ENCODE measurements at places on chromosomes 11 and 22.

DNA sequence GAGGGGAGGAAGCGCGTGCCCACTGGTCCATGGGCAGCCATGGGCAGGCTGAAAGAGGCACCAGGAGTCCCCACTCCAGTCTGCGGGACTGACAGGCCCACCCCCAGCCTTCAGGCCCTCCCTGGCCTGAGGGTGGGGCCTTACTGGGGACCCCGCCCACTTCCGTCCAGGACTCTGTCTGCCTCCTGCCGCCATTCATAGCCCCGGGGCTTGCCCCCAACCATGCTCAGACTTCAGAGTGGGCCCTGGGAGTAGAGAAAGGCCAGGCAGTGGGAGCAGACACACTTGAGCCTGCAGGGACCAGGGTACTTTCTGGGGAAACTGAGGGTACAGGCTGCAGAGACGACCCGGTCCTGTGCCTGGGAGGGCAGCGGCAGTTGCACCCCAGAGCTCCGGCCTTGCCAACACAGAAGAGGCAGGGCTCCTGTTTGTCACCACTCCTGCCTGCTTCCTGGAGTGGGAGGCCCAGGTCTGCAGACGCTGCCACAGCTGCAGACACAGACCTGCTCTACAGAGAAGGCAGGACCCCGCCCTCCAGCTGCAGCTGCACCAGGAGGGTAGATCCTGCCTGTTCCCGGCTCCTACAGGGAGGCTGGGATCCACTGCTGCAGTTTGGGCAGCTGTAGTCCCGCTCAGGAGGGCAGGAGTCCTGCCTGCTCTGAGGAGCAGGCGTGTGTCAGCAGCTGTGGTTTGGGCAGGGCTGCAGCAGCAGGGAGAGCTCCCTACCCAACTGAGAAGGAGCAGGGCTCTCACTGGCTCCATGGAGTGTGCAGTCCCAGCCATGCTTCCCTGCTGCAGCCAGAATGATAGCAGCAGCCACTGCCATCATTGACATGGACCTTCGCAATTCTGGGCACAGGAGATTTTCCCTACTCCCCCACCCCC, 387.9 kb upstream of the ANO3 start:
- DNase-seq: no peak

DNA sequence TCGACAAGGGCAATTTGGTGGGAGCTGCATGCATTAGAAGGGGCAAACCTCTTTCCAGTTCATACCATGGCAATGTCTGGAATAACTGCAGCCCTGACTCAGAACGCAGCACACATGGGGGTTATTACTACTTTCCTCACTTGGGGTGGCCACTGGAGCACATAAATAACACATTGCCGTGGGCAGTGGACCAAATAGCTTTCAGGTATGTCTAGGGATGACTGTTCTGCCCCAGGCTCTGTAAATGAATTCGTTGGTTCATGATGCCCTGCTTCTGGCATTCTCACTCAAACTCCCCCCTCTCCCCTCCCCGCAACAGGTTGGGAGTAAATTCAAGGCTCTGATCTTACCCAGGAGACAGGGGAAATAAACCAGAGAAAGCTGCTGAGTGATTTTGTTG, 238.0 kb upstream of the PLET1 start:
- DNase-seq: peak; percentile 34

DNA sequence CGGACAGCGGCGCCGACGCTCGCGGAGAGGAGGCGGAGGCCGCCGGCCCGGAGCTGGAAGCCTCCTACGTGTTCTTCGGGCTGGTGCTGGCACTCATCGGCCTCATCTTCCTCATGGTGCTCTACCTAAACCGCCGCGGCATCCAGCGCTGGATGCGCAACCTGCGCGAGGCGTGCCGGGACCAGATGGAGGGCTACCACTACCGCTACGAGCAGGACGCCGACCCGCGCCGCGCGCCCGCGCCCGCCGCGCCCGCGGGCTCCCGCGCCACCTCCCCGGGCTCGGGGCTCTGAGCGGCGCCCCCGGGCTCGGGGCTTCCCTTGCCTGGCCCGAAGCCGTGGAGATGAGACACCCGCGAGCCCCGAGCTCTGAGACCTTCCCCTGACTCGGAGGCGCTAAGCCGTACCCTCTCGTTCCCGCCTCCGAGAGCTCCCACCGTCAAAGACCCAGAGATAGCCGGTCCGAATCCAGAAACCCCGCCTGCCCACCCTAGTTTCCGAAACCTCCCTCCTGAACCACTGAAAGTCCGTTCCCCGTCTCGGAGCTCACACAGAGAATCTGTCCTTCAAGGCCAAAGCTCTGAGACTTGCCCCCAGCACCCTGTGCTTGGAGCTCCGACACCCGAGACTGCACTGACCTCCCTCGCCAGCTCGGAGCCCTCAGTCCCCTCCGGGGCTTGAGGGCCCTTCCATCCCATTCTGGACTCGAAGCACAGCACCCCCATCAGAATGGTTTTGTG, 1.5 kb downstream of the TPBGL start:
- no peak for DNase-seq

DNA sequence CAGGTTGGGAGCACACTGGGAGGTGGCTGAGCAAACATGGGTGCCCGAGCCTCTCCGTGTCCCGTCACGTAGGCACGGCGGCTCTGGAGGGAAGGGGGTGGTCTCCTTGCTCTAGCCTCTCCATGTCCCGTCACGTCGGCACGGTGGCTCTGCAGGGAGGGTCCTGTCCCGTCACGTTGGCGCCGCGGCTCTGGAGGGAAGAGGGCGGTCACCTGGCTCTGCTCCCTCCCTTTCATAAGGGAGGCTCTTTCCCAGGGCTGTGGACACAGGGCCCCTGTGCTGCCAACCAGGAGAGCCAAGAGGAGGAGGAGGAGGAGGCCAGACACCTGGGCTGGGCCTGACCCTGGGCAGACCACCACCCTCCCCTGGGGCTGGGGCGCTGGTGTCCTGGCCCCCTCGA, 1173.7 kb downstream of the BRD1 start:
- no peak for DNase-seq

DNA sequence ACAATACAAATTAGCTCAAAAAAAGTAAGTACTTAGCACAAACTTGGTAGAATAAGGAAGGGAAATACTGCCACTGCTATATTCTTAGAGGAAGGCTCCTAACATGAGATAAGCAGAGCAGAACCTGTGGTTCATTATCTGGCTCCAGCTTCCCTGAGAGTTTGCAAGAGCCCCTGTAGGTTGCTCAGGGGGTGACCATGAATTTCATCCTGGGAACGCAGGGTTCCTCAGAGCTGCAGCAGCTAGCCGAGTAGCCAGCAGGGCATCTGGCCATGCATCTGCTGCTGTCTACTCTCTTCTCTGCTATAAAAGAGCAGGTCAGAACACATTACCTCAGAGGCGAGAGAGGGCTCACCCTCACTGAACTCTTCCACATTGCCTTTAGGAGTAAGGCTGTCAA, 67.3 kb downstream of the TRPC6 start:
- no peak for DNase-seq

DNA sequence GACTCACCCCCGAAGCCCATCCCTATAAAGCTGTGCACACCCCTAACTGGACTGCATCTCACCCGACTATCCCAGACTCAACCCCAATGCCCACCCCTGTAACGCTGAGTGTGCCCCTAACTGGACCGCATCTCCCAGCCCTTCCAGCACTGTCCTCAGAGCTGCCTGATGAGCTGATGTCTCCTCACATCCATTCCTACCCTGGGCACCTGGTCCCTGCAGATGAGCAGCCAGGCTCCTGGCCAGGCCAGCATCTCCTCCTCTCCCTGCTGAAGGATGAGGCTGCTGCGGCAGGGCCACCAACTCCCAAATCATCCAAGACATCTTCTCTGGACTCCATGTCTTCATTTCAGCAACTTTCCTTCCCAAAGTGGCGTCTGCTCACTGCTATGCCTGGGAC, 332.1 kb downstream of the CTTN start:
- DNase-seq: no peak
